ENCODE measurements at places on chromosomes 7 and 10.

DNA sequence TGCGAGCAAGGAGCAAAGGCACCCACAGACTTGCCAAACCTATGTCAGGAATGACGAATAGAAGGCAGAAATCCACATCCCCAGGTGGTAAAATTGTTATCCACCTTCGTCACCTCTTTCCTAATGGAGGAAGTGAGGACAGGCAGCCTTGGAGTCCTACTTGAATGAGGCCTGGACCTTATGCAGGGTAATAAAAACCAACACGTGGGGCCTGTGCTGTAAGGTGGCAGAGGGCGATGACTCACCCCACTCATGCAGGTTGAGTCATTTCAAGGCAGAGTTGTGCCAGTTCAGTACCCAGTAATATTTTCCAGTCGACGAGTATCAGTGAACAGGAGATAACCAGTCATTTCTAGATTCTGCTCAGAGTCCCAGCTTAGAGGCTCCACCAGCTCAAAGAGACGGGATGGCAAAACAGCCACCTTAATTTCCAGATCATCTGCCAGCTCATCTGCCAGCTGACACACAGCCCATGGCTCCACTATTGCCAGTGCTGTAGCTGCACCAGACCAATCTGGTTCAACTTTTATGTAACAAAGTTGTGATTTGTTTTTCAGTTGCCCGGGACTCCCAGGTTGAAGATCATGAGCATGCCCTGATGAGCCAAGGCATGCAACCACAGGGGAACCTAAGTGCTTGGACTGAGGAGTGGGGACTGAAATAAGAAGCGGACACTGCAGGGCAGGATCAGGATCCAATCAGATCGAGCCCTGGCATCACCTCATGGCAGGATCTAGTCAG, 176.2 kb upstream of the ITGB1 start:
- no peak for DNase-seq

DNA sequence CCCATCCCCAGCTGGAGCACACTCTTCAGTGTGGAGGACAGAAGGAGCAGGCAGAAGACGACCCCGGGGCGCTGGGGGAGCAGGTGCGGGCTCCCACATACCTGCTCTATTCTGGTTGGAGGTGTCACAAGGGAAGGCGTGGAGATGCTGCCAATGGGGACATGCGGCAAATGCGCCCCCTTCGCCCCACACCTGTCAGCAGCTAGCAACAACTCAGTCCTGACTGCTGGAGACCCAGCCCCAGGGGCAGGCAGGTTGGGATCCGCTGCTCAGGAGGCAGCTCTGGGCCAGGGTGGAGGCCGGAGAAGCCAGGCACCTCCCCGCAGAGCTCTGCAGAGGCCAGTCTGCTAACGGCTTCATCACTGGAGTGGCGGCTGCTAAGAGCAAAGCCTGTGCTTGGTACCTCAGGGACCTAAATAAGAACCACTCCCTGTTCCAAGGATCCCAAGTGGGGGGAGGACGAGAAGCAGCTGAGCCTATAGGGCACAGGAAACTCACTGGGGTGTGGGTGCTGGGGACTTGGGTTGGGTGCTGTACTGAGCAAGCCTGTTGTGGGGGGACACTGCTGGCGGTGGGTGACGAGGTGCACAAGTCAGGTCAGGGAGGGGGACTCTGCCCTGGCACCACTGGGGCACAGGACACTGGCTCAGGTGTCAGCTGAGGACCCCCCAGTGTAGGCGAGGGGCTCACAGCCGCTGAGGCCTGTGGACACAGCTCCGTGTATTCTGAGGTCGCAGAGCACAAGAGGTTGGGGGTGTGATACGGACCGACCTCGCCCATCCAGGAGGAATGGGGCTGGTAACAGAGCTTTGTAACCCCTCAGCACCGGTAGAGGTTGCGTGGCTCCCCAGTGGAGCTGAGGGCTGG, 19.2 kb upstream of the GPR146 start:
- no peak for DNase-seq

DNA sequence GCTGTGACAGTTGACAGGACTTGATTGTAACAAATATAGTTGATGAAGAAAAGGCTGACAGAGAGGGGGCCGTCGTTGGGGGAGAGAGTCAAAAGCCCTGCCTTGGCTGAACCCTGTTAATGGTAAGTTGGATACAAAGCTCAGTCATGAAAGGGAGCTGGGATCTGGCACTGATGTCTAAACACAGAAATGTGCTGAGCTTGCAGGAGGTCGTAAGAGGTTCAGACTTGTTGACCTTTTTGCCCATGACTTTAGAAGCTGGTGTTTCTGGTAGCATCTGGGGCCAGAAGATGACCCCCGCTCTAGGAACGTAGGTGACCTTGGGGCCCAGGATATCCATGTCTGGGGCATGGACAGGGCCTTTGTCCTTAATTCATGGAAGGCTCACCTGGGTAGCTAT, 294.7 kb downstream of the TCF7L2 start:
- no peak for DNase-seq

- no peak for DNase-seq
Measured at GRCh38 chr10:13848520-13849445, 262.0 kb downstream of the PRPF18 start.

DNA sequence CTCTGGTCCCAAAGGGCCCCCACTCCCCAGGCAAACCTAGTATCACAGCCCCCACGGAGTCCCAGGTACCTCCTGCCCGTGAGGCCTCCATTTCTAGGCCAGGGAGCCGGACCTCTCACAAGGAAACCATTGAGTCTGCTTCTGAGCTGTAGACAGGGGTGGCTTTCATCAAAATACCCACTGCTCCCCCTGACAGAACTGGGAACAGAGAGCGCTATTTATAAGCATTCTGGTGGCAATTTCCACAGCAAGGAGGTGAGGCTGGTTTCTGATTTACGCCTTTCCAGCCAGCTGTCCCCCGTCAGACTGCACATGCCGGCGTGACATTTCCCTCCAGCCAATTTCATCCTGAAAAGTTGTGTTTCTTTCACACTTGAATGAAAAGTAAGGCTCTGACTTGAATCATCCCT, 407.5 kb upstream of the PRKCQ start:
- DNase-seq, result no peak

GRCh38 chr7:144908943-144909556, 73.2 kb upstream of the TPK1 start:
- DNase-seq, result no peak

DNA sequence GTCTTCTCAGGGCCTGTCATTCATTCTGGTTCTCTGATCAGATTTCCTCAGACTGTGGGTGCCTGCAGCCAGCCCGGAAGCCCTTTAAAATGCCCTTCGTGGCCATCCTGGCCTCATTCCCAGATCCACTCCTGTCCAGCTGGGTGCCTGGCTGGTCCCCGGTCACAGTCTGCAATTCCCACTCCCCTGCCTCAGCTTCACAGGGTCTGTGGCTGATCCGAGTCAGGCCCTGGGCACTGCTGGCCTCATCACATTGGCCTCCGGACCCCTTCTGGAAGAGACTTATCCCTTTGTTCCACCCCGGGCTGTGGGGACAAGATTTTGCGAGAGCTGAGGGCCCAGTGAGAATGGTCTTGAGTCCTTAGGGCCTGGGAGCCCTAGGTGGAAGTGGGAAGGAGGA, 12.1 kb downstream of the DOCK1 start:
- no peak for DNase-seq

- DNase-seq, result no peak
Measured at GRCh38 chr10:103333934-103334520, 16.9 kb downstream of the PCGF6 start.

DNA sequence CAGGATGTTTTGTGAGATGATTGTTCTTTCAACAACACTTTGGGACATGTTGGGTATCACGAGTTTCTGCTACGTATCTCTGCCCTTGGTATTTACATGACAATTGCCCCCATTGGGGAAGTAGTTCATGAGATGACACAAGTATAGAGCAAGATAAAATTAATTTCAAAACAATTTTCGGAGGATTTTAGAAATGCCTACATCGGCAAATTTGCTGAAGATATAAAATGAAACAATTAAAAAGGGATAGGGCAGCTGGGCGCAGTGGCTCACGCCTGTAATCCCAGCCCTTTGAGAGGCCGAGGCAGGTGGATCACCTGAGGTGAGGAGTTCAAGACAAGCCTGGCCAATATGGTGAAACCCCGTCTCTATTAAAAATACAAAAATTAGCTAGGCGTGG, 371.7 kb downstream of the INHBA start:
- DNase-seq, result no peak

- DNase-seq, result no peak
Measured at GRCh38 chr10:31319602-31320549, 860 bp downstream of the ZEB1 start.

DNA sequence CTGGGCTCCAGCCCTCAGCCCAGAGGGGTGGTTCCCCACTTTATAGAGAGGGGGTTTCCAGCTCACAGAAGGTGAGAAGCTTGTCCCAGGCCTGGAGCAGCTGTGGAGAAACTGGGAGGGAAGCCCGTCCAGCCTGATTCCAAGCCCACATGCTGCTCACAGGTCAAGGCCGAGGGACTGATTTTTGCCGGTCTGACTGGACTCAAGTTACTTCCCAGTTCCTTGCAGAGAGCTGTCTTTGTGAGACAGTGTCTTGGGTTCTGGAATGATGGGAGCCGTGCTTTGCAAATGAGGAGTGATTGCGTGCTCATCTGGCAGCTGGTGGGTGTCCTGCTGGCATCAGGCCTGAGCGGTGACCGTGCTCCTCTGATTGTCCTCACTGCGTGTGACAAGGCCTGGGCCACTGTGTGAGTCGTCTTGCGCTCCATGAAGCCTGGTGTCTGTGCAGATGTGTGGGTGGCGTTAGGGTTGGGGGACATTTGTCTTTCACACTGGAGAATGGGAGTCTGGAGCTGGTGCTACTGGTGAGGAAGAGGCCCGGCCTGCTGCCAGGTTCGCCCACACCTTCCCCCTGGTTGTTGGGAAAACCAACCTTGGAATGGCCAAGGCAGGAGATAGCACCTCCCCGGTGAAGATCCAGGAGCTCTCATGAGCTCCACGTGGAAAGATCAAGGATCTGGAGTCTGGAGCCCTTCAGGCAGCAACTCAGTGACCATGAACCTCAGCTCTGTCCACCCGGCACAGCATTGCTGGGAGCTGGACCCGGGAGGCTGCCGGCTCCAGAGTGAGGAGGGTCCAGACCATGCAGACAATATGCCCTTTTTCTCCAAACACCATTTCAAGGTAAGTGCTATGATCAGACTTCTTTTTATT, 129.6 kb downstream of the SMURF1 start:
- DNase-seq, result no peak

DNA sequence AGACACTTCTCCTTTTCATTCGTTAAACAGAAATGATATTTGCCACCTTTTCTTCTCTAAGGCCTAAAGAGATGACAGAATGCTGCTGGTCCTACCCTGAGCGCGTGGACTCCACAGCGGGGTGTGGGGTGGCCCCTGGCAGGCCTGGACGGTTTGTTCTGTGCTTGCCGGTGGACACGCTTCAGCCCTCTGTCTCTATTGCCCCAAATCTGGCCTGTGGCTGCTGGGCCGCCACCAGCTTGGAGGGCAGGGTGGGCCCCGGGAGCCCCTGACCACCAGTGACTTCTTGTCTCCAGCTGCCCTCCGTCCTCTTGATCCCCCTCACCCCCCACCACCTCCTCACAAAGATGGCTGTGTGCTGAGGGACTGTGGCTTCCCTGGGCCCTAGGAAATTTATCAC, 5.7 kb downstream of the CHST3 start:
- no peak for DNase-seq

DNA sequence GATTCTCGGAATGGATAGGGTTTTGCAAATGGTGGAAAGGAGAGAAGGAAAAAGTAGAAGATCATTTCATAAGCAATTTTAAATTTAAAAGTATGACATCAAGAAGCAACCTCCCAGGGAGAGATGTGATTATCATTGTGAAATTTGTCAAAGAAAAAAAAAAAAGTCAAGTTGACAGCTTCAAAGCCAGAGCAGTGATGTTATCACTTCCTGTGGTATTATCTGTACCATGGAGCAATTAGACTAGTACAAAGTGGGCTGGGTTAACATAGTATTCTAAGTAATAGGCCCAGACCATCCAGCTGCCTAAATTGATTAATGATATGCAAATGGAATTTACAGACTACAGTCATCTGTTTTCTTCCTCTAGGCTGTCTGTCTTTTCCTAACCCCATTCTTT, 84.0 kb upstream of the NPY start:
- DNase-seq, result no peak

GRCh38 chr10:27153845-27154193, 365 bp downstream of the YME1L1 start:
- no peak for DNase-seq

DNA sequence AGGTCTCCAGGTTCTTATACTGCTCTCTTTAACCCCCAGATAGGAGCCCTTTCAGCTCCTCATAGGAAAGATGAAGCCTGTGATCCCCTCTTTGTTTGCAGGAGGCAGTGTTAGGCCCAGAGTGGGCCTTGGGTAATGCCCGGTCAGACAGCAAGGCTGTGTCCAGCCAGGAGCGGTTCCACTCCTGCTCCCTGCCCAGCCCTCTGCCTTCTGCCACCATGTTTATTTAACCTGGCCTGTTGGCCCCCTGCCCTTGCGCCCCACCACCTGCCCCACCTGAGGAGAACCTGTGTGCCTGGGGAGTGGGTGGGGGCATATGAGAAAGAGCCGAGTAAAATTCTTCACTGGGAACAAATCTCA, 24.3 kb downstream of the CDH23 start:
- DNase-seq, result no peak

DNA sequence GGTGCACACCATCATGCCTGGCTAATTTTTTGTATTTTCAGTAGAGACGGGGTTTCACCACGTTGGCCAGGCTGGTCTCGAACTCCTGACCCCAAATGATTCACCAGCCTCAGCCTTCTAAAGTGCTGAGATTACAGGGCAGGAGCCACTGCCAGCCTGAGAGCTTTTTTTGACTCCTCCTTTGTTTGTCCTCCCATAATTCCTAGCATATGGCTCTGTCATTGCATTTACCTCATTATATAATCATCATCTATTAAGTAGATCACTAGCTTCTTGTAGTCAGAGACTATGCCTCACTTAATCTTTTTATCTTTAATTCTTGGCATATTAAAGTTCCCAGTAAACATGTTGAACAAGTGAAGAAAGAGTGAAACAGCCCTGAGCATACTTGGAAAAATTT, 82.1 kb downstream of the CPEB3 start:
- no peak for DNase-seq

DNA sequence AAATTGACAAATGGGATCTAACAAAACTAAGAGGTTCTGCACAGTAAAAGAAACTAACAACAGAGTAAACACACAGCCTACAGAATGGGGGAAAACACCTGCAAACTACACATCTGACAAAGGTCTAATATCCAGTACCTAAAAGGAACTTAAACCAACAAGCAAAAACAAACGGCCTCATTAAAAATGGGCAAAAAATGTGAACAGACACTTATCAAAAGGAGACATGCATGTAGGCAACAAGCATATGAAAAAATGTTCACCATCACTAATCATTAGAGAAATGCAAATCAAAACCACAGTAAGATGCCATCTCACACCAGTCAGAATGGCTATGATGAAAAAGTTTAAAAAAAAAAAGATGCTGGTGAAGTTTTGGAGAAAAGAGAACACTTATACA, 197.4 kb downstream of the KBTBD2 start:
- DNase-seq, result no peak

GRCh38 chr7:77674878-77675277, 21.4 kb upstream of the RSBN1L start:
- no peak for DNase-seq
